Right hindlimb (tissue), 1 donor: ENCODE measurements at places on chromosomes 7 and 10.

GRCh38 chr7:150939466-150939865, 38.7 kb downstream of the KCNH2 start:
- DNase-seq, result no peak

- no peak for DNase-seq
These were observed 109.4 kb upstream of the ACBD5 start for GRCh38 chr10:27349987-27350386.

DNA sequence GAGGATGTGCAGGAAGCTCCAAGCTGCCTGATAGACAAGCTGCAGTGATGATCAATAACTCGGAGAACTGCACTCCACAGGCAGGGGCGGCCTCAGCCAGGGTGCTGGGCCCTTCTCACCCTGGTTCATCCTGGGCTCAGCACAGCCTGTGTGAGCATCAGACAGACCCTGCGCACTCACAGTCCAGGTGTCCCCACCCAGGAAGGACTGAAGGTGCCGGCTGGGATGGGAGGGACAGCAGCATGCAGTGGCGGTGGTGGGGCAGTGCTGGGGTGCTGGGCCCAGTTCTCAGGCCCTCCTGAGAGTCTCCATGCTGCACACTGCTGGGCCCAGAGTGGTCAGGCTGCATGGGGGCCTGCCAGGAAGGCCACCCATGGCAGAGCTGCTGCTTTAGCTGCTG, 74.1 kb downstream of the ITIH5 start:
- no peak for DNase-seq

DNA sequence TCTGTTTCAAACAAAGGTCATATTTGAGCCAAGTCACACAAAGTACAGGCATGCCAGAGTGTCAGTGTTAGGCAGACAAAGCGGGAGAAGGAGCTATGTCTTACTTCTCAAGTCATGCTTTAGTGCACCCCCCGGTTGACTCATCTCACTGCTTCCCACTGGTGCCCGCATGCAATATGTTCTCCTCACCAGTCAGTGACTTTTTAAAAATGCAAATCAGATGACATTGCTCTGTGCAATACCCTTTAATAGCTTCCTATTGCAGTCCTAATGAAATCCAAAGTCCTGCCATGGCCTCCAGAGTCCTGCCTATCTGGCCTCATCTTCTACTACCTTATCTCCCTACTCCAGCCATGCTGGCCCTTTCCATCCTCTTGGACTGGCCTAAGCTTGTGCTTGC, 429.1 kb downstream of the ACTR3B start:
- no peak for DNase-seq

GRCh38 chr10:95391164-95391563, 100.4 kb upstream of the PDLIM1 start:
- no peak for DNase-seq
